ENCODE measurements at places on chromosomes 7 and 10. TPM values are rescaled to one million over a fixed set of nuclear protein-coding genes. Genes with fewer than 3 reads are reported as not detected.

GRCh38 chr7:22565315-22565811 is 65.4 kb upstream of the STEAP1B start:
- DNase-seq, result no peak

- no peak for DNase-seq
Measured at GRCh38 chr10:81034383-81034782, 496.7 kb downstream of the SH2D4B start.

GRCh38 chr7:100484673-100485045 is 932 bp downstream of the NYAP1 start:
- no peak for DNase-seq

DNA sequence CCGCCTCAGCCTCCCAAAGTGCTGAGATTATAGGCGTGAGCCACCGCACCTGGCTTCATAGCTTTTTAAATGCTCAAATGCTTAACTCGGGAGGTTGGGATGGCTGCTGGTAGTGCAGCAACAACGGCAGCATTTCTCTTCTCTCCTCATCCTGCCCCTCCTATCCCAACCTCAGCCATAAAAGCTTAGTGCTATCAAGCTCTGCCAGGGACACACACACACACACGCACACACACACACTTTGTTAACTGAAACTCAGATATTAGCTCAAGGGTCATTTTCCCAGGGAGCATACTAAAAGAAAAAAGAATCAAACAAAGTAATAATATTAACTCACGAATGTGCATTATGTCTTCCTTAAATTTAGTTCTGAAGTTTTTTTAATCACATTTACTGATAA is 63.0 kb upstream of the HPS1 start:
- DNase-seq, result no peak

GRCh38 chr7:3092468-3092867 is 48.8 kb upstream of the CARD11 start:
- no peak for DNase-seq

DNA sequence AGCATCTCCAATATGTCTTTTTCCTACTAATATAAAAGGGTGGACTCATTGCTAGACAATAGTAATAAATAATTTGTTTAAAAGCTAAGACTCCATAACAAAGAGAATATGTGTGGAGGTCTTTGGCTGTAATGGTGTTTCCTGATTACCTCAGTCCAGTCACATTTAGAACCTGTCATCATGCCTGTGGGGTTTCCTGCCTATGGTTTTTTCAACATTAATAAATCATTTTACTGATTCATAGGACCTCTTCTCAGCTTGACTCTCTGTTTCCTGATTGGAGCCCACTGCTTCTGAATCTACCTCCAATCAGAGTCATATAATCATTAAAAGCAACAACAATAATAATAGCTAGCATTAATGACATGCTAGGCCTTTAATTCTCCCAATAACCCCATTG is 52.4 kb upstream of the GNAI1 start:
- no peak for DNase-seq

- DNase-seq, result no peak
Measured at GRCh38 chr10:95496246-95496911, 64.8 kb downstream of the SORBS1 start.

GRCh38 chr10:21336476-21337170 is 188.9 kb downstream of the SKIDA1 start:
- DNase-seq, result no peak

DNA sequence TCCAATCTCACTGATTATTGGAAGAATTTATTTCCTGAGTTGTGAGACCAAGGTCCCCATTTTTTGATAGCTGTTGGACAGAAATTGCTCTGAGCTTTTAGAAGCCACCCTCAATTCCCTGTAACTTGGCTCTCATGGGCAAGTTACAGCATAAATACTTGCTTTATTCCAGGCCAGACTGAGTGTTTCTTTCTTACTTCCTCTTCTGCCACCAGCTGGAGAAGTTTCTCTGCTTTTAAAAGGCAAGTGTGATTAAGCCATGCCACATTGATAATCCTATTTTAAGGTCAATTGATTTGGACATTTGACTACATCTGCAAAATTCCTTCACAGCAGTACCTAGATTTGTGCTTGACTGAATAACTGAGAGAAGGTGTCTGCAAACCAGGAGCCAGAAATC is 14.1 kb upstream of the TAS2R41 start:
- DNase-seq, result no peak

DNA sequence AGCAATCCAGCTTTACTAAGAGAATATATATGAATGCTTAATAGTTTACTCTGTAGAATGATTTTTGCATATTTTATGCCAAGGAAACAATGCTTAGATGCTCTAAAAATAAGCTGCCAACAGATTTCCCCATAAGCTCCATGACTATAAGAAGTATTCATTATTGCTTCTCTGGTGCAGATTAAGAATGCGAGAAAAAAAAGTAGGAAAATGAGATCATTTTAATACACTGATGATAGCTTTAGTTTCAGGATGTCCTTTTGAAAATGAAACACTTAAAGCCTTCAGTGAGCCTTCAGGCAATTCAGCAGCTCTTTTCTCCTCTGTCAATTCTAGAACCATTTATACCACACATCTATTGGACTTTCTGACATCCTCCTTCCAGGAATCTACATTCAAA is 735.0 kb upstream of the POT1 start:
- no peak for DNase-seq

GRCh38 chr7:114160925-114161324 is 242.1 kb upstream of the PPP1R3A start:
- no peak for DNase-seq

DNA sequence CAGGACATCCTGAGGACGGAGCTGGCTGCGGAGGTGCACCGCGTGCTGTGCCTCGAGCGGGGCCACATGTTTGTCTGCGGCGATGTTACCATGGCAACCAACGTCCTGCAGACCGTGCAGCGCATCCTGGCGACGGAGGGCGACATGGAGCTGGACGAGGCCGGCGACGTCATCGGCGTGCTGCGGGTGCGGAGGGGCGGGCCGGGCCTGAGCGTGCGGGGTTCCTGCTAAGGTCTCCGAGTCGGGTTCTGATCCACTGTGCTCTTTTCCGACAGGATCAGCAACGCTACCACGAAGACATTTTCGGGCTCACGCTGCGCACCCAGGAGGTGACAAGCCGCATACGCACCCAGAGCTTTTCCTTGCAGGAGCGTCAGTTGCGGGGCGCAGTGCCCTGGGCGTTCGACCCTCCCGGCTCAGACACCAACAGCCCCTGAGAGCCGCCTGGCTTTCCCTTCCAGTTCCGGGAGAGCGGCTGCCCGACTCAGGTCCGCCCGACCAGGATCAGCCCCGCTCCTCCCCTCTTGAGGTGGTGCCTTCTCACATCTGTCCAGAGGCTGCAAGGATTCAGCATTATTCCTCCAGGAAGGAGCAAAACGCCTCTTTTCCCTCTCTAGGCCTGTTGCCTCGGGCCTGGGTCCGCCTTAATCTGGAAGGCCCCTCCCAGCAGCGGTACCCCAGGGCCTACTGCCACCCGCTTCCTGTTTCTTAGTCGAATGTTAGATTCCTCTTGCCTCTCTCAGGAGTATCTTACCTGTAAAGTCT is 10.4 kb downstream of the ATG9B start:
- DNase-seq, result peak; percentile 54

DNA sequence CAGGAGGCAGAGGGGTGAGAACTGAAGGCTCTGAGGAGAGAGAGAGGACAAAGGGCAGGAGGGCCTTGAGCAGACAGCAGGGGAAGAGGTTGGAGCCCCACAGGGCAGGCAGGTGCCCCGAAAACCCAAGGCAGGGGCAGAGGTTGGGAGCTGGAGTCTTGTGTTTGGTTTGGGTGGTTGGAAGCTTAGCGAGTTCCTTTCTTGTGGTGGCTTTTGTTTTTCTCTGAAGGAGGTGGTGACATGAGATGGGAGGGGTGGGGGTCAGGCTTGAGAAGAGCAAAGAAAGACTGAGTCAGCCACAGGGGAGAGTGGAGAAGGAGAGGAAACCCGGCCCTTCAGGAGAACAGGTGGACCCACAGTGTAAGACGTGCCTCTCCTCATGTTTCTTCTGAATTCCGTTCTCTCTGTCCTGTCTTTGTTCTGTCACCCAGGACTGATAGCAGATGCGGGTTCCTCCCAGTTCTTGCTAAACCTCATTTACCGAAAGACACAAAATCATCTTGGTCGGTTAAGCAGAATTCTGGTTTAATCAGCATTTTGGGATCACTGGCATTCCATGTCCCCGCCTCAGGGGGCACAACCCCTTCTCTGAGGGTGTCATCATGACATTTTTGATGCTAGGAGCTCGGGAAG is 95.3 kb downstream of the INSYN2A start:
- DNase-seq, result no peak

- DNase-seq, result no peak
Measured at GRCh38 chr7:155506854-155507337, 39.5 kb downstream of the CNPY1 start.

DNA sequence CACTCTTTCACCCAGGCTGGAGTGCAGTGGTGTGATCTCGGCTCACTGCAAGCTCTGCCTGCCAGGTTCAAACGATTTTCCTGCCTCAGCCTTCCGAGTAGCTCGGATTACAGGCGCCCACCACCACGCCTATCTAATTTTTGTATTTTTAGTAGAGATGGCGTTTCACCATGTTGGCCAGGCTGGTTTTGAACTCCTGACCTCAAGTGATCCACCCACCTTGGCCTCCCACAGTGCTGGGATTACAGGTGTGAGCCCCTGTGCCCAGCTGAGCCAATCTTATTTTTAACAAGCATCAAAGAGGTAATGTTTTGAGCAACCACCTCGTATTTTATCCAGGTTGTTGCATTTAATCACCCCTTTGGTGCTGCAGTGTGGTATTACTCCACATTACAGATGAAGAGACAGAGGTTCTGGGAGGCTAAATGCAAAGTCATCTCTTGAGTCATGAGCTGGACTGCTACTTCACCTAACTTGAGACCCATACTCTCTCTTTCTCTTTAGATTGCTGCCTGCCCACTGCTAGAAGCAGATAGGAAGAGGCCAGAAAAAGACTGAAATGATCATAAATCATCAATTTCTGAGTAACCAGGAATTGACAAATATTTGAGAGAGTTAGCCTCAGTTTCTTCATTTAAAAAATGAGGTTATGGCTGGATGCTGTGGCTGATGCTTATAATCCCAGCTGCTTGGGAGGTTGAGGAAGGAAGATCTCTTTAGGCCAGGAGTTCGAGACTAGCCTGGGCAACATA is 116.2 kb downstream of the CAMK1D start:
- DNase-seq, result no peak

DNA sequence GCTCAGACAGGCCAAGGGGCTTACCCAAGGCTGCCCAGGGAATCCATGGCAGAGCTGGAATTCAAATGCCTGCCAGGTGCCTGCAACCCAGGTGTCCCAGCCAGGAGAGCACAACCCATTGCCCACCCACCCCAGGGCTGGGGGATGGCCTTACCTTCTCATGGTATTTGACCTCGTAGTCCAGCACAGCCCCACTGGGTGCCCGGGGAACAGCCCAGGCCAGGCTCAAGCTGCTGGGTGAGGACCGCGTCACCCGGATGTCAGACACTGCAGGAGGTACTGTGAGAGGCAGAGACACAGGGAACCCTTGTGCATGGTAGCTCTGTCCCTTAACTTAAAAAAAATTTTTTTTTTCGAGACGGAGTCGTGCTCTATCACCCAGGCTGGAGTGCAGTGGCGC is 9.0 kb downstream of the EPHB4 start:
- no peak for DNase-seq

DNA sequence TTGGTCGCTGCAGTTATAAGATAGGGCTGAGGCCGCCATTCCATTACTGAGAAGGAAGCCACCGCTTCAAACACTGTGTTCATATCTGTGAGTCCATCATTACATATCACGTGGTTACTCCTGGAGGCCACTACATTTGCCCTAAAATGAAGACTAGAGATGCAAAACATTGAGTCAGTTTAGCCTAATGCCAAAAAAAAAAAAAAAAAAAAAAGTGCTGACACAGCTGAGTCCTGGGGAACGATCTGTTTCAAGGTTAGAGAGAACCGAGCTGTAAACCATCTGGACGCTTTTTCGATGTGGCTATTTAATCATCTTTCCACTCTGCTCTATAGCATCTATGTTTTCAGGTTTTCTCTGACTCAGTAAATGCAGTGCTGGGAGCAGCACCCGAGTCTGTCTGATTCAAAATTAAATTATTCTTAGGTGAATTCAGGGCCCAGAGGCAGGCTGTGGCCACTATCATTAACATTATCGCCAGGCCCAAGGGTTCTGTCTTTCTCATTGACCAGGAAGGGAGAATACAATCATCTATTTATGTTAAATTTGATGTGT is 449.1 kb downstream of the PAXIP1 start:
- no peak for DNase-seq

DNA sequence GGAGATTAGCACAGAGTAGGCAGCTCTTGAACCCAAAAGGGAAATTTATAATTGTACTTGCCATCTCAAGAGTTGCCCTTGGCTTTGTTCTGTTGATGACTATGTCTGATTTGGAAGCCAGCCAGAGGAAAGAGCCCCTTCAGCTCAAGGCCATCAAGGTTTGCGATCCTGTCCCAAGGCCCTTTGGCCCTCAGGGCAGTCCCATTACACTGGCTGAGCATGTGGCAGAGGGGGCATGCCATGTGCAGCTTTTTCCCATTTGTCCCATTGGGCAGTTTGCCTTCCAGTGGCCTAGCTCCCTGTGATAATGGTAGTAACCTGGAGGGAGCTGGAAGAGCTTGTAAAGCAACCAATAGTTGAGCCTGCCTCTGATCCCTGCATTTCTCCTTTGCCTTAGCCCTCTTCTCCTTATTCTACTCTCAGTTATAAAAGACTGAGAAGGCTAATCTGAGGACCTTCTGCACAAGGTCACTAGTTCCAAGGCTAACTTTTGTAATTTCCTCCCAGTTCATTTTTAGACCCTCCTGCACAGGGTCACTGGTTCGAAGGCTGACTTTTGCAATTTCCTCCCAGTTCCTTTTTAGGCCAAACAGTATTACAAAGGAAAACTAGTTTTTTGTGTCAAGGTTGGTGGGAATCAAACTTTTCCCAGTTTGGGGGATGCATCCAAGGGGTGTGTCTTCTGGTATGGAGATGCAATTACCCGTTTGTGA is 31.0 kb upstream of the ARHGAP12 start:
- no peak for DNase-seq

GRCh38 chr10:104306897-104307296 is 31.4 kb downstream of the ITPRIP start:
- no peak for DNase-seq

DNA sequence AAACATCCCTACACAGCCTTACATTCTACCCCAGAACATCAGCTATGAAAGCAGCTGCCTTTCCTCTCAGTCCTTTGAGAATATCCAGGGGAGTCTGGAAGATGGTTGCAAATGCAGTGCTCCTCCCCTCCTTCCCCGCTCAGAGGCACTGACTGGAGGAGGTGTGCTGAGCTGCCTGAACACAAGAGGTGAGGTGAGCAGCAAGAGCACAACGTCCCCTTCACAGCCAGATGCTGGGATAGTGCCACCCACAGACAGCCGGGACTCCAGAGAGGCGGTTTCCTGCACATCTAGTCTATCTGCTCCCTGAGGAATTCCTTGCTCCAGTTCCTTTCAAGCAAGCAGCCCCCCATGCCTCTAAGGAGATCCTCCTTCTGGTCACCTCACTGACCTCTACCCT is 74.2 kb downstream of the EZH2 start:
- DNase-seq, result no peak

GPR37 gene
- 17.8 TPM for polyA plus RNA-seq

FANK1 gene
- 0.71 TPM for polyA plus RNA-seq

PFKP gene
- 23.8 TPM for polyA plus RNA-seq

FAM237B gene
- polyA plus RNA-seq, result 0.06 TPM

EIF4H gene
- polyA plus RNA-seq, result 208 TPM

LRIT1 gene
- polyA plus RNA-seq, result not detected

Data from forelimb muscle (tissue), 1 donor.